HAP-1 (cell line): ENCODE measurements at places on chromosomes 11 and 22.

DNA sequence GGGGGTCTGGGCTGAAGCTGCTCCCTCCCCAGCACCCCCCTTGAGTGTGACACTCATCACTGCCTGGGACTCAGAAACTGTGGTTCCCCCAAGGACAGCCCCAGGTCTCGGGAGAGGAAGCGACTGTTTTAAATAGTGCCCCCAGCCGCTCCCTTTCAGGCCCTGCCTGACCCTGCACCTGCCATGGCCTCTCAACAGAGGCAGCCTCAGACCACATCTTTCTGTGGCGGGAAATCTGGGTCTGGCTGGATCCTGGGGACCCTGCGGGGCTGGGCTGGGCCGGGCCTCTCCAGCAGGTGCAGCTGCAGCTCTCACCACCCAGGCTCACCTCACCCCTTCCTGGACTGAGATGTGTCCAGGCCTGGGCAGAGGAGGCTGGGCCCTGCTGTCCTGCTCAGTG is 3.7 kb upstream of the IGLL1 start:
- no peak for DNase-seq

GRCh38 chr22:50012211-50013181 is at the start of gene IL17REL:
IL17REL (minus strand) TSS chr22:50012765; CDS start chr22:50012646, 119 bp downstream.
- DNase-seq = no peak

GRCh38 chr11:27703481-27703880 is 3.2 kb upstream of the BDNF start:
- DNase-seq = no peak

- DNase-seq = no peak
Observed at GRCh38 chr11:127866109-127866508, 721.2 kb downstream of the ETS1 start.

- no peak for DNase-seq
Observed at GRCh38 chr11:133941546-133941945, 15.2 kb downstream of the IGSF9B start.

DNA sequence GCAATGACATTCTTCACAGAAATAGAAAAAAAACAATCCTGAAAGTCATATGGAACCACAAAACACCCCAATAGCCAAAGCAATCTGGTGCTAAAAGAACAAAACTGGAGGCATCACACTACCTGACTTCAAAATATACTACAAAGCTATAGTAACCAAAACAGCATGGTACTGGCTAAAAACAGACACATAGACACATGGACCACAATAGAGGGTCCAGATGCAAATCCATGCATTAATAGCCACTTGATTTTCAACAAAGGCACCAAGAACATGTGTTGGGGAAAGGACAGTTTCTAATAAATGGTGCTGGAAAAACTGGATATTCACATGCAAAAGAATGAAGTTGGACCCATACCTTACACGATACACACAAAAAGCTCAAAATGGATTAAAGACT is 27.9 kb upstream of the SMIM38 start:
- DNase-seq = no peak

DNA sequence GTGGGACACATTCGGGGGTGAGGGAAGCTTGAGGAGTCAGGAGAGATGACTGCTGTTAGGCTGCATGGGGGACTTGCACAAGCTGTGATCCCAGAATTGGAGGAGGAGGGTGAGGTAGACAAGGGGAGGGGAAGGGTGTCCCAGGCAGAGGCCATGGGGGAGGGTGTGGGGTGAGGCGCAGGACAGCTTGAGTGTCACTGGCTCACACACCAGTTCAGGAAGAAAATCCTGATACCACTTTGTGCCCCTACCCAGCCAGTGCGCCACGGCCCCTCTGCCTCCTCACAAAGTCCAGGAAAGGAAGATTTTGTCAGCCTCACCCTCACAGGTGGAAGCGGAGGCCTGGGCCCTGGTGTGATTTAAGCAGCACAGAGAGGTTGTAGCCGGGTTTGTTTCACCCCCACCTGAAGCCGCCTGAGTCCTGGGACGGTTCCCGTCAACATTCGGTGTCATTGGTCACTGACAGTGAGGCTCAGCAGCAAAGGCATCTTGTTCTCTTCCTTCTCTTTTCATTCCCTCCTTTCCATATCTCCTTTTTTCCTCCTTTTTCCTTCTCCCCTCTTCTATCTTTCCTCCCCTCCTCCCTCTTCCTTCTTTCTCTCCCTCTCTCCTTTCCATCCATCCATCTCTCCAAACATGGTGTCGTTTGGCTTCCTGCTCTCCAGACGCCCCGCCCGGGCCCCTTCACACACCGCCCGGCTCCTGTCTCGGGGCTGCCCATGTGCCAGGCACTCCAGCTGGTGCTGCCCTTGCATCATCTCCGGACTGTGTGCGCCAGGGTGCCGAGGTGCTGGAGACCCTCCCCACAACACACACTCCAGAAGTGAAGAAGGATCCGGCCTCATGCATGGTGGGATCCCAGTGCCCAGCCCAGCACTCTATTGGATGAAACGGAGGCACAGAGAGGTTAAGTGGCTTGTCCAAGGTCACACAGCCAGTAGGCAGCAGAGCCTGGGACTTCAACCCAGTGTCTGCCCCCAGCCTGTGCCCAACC is 89.3 kb downstream of the MPPED1 start:
- no peak for DNase-seq

GRCh38 chr11:118820412-118821357 is 29.7 kb upstream of the DDX6 start:
- no peak for DNase-seq

DNA sequence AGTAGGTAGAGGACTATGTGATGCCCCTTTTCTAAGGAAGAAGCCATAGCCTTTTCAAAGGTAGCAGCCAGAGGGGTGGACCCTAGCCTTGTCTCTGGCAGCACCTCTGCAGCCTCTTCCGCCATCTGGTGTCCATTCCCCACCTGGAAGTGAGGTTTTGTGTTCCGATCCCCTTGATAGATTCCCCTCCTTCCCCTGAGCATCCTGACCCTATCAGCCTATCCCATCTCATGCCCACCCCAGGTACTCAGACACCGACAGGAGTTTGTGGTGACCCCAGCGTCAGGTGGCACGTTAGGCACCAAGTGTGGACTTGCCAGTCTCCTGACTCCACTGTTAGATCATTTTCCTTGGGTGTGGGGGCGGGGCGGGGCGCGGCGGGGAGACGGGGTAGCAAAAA is 398 bp upstream of the FAM89B start:
- peak; percentile 54 for DNase-seq

DNA sequence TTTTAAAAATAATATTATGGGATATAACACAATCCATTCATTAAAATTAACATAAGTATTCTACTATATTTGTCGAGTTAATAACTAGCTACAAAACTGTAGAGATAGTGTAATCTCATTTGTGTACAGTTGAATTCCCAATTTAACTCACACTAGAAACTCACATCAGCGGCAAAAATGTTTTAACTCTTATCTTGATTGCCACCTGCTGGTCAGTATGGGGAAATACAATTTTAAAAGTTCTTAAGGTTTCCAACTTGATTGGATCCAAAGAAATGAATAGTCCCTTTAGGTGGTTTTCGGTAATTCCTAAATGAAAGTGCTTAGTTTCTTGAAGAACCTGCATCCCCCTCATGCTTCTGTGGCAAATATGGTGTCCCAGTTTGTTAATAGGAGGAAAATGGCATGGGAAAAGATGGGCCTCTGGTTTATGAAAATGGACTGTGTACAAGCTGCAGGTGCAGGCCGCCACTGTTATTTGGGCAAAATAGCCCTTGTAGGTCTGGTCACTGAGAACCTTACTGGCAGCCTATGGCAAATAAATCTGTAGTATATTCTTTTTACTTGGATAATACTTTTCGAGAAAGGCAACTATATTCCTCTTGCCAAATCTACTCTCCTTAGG is 33.7 kb upstream of the SLC17A6 start:
- no peak for DNase-seq

GRCh38 chr11:2267306-2267850 is 3.0 kb downstream of the ASCL2 start:
- DNase-seq = no peak

DNA sequence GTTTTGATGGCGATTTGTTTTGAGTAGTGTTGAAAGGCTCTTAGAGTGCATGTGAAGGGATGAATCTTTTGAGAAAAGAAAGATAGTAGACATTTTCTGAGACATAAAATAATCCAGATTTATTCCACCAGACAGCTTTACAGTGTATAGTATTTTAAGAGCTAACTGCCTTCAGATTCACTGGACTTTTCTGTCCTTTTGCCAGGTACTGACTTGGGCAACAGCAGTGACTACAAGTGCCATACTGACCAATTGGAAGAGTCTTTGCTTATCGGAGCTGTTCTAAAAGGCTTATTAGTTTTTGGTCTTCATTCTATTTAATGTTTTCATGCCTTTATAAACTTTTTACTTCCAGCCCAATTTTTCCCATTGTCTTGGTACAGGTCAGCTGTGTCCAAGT is 32.5 kb downstream of the RTN3 start:
- DNase-seq = no peak

GRCh38 chr11:61542024-61542461 is 33.5 kb downstream of the LRRC10B start:
- no peak for DNase-seq

- DNase-seq = no peak
Observed at GRCh38 chr22:30129636-30130035, 49.4 kb downstream of the HORMAD2 start.

GRCh38 chr11:83054001-83054400 is 17.7 kb downstream of the RAB30 start:
- no peak for DNase-seq

- no peak for DNase-seq
Observed at GRCh38 chr11:57336111-57336666, 497 bp upstream of the SSRP1 start.

- no peak for DNase-seq
Observed at GRCh38 chr22:49701380-49702067, 126.1 kb downstream of the BRD1 start.

DNA sequence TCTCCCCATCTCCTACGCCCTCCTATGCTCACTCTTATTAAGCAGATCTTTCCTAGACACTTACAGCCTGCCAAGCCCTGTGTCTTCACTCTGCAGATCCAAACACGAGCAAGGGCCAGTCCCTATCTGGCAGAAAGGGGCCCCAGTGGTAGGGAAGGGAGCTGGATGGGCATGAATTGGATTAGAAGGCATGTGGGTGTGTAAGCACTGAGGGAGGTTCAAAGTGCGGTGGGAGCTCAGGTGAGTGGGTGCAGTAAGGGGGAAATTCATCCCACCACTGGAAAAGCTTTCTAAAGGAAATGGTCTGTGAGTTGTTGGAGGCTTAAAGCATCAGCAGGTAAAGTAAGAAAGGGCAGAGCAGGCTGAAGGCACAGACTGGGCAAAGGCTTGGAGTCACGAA is 5.5 kb downstream of the TMEM132A start:
- DNase-seq = no peak

DNA sequence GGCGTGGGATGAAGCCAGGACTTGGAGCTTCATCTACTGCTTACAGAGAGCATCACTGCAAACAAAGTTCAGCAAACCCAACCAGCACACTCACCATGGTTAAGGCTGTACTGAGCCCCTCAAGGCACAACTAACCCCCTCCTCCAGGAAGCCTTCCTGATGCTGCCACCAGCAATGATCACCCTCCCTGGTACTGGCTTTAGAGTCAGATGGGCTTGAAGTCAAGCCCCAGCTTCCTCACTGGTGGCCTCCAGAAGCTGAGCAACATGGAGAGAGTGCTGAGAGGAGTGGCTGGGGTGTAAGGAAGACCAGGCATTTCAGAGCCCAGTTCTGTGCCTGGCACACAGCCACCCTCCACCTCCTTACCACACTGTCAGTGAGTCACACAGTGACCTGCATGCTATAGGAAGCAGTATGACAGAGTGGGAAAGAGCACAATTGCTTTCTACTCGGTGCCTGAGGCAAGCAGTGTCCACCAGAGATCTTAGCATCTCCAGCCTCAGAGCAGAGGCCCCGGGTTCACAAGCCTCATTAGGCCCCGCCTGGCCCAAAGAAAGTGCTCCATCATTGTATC is 24.7 kb upstream of the BAIAP2L2 start:
- DNase-seq = no peak

DNA sequence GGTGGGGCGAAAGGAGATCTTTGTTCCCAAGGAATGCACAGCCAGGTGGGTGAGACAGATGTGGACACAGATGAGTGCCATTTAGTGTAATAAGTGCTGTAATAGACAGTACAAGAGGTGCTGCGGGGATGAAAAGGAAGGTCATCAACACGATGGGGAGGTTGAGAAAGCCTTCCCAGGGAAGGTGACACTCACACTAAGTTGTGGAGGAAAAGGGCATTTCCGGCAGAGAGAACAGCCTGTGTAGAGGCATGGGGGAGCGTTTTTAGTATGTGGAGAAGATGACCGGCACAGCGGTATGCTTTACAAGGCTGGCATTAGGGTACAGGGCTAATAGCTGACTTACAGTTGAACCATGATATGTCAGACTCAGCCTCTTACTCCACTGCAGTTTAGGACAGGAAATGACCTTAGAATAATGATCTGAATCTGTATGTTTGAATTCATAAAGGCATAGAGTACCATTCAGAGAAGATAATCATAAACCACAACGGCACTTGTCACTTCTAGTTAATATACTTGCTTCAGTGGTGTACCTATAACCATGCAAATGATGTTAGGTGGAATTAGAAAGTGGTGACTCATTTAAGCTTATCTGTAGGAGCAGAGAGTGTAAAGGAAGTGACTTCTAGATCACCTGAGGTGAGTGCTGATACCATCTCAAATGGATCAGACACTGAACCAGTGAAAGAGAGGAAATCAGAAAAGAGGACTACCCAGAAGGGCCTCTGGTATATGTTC is 60.6 kb downstream of the FAM83F start:
- DNase-seq = no peak

GRCh38 chr11:69374110-69374945 is 80.4 kb downstream of the MYEOV start:
- peak; percentile 5 for DNase-seq

GRCh38 chr11:83073258-83073657 is 1.6 kb upstream of the RAB30 start:
- DNase-seq = no peak

- DNase-seq = no peak
Observed at GRCh38 chr11:134691985-134692384, 279.9 kb upstream of the B3GAT1 start.

- no peak for DNase-seq
Observed at GRCh38 chr22:43310311-43310710, 32.9 kb downstream of the SCUBE1 start.

DNA sequence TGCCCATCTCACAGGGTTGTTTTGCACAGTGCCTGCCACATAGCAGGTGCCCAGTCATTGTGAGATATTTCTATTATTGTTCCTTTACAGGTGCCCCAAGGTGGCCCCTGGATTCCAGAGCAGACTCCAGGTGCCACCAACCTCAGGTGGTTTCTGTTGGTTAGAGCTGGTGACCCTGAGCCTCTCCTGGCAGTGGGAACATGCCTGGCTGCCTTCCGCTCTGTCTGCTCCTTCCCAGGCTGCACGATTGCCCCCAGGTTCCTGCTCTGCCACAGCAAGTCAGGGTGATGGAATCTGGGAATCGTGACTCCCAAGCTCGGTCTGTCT is 12.6 kb upstream of the OMP start:
- no peak for DNase-seq

GRCh38 chr11:125263268-125263790 is 98.8 kb downstream of the PKNOX2 start:
- DNase-seq = peak; percentile 69

DNA sequence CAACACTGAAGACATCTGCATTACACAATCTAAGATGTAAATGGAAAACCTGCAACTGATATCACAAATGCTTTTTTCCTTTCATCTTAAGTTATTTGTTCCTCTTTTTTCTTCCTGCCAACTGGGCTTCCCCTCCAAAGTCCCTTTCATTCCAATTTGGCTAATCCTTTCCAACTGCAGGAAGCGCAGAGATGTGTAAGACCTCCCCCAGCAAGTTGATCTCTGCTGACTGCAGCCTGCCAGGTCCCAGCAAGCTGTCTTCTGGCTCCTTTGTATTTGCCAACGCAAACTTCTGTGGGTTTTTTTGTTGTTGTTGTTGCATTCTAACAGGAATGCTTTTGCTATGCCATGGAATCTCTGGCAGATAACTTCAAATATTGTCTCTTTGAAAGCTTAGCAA is 38.5 kb upstream of the LRRC4C start:
- no peak for DNase-seq
